Liver (tissue), 10 donors: ENCODE measurements at places on chromosomes 4 and X.

- DNase-seq: no peak
Measured at GRCh38 chrX:14291666-14292500, 237.5 kb upstream of the GLRA2 start.

DNA sequence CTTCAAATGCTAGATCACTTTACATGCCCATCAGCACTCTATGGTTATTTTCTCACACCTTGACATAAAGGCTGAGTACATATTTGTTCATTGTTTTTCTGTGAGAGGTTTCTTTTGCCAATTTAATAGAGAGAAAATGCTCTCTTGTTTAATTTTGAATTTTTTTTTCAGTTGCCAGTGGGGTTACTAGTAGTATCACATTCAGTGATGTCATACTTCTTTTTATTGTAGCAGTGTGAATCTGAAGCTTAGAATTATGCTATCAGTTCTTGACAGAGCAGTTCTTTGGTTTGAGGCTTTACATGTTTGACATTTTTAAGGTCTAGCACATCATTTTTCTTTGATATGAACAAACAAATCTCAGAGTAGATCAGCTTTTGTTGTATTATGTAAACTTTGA, 185.4 kb downstream of the NWD2 start:
- no peak for DNase-seq

- DNase-seq: no peak
Measured at GRCh38 chr4:72953571-72953970, 115.9 kb downstream of the COX18 start.

GRCh38 chrX:18545771-18546170, 120.4 kb downstream of the CDKL5 start:
- no peak for DNase-seq

DNA sequence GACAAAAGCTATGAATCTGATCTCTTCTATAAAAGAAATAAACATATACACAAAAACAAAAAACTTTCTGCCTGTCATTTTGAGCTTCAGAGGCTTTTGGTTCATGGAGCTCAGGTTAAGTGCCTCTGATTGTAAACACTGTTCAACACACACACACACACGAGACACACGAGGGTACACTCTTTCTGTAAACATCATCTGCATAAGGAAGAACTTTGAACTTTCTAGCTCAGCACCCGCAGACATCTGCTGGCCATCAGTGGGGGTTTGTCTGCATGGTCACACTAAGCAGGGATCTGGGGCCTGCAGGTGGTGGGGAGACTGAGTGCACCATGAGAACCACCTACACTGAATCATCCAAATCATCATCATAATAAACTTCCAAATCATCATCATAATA, 54.9 kb downstream of the STX18 start:
- DNase-seq: no peak

- no peak for DNase-seq
Measured at GRCh38 chr4:48109413-48110263, 24.4 kb downstream of the TXK start.

DNA sequence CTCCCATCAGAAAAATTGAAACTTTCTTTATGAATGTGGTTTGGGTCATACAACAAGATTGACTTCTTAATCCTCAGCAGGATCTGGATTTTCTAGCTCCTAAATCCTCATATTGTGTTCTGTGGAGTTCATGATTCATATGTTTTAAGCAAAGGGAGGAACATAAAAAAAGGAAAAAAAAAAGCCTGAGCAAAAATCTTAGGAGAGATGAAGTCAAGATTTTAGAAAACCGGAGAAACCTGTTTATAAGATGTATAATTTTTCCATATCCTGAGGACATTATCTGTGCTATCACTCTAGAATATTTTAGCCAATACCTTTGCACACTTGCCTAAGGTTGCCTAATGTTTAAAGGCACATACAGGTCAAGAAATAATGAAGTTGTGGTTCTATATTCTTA, 7.0 kb upstream of the EREG start:
- DNase-seq: no peak

DNA sequence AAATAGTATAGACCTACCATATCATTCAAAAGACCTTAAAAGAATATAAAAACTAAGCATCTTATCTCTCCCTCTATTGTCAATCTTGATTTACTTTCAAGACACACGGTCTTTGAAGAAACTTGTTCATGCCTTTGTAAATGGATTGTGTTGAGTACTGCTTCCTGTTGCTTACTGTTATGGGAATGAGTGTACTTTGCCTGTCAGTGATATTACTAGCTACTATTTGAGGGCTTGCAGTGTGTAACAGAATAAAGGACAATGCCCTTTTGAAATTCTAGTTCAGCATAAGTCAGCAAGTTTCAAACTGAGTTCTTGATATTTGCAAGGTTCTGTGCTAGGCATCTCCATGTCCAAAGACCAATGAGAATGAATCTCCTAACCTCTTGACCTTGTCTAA, 36.0 kb downstream of the CDKL5 start:
- DNase-seq: no peak

DNA sequence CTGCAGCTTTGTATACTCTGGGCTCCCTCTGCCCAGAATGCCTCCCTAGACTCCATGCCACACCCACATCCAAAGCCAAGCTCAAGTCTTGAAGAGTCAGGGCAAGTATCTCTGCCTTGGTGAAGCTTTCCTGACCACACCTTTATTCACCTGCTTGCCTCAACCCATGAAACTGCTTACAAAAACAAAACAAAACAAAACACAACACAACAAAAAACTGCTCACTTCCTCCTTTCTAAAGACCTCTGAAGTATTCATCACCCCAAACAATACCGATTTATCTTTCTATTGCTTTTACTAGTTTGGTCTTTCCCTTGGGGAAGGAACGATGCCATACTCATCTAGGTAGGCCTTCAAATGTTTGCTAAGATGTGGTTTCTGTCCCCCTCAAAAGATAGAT, 45.0 kb downstream of the TMEM165 start:
- no peak for DNase-seq

DNA sequence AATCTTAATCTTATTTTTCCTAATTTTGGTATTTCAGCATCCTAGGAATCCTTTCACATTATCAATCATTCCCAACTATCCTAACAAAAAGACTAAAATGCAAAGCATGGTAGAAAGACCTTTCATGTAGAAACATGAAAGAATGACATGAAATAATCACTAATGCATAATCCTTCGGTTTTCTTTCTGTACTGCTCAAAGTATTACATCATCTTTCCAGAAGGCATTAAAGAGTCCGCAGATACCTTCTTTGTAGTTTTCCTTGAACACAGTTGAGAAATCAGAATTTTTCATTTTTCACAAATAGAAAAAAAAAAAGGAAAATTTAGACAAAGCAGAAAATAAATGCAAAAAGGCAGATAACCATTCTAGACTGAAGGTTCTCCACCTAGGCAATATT, 11.5 kb downstream of the RCHY1 start:
- no peak for DNase-seq

GRCh38 chr4:68732653-68733466, 62.4 kb upstream of the UGT2B15 start:
- no peak for DNase-seq

- no peak for DNase-seq
Measured at GRCh38 chr4:54709400-54709799, 51.6 kb downstream of the KIT start.

GRCh38 chr4:80073473-80074008, 512 bp upstream of the ANTXR2 start:
- no peak for DNase-seq

DNA sequence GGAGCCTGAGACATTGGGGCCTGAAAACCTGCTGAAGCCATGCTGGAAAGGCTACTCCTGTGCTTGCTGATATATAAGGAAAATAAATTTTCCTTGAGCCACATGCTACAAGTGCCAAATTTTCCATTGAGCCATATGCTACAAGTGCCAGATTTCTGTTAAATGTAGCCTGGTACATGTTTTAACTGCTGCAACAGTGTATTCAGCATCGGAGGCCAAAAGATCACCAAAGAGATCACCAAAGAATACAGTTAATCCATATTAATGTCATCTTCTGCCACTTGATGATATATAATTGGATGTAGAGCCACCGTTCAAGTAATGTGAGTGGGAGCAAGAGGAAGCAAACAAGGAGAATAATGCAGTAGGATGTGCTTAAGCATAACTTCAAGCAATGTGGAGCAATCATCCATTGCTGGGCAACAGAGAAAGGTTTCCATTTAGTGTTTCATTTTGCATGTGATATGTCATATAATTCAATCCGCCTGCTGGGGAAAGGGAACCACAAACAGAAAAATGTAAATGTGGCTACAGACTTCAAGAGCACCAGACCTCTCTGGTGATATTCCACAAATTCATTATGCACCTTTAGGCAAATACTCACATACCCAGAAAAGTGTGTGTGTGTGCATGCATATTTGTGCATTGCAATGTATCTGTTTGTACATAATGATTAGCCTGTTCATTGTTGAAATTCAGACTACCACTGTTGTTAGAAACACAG, 295.9 kb downstream of the KCNIP4 start:
- no peak for DNase-seq

DNA sequence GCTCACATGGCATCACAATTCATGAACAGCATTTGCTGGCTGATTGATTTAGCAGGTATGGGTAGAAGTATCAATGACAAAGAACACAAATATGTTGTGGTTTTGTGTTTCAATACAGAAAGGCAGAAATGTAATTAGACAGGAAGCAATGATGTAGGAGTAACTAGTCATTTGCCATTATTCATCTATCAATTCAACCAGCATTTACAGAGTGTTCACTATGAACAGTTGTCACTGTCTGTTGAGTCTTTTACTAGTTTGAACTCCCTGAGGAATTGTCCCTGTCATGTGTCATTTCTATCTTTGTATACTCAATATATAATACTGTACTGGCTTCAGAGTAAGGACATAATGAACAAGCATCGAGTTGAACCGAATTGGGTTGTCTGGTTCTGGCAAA, 51.5 kb upstream of the ARHGAP24 start:
- DNase-seq: no peak

GRCh38 chr4:43607827-43608461, 715.4 kb downstream of the GRXCR1 start:
- no peak for DNase-seq

DNA sequence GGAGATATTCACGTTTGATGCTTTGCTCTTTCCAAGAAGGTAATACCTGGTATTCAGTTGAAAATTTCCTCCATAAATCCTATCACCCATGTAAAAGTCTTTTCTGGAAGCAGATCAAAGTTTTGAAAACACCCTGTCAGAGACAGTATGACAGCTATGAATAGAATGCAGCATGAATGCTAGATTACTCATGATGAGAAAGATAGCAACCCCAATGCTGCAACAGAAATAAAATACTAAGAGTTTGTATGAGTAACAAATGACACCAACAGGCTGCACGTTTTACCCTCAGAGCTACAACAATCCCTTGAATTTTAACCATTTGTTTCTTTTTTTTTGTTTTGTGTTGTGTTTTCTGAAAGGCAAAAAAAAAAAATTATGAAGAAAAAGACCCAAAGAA, 108.6 kb downstream of the ARHGAP6 start:
- DNase-seq: no peak

DNA sequence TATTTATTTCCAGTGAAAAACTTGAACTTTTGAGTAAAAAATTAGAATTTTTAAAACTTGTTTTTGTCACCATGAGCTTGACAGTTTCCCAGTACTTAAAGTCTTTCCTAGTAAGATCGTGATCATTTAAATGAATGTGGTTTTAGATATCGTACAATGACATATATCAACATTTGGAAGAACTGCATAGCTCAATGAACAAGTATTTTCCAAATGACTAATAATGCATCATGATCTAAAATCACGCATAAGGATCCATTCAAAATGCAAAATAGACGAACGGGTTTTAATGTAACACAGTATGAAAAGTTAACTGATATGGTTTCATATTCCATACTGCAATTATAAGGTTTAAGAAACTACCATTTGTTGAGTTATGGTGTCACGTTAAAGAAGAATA, 4.1 kb upstream of the NDNF start:
- no peak for DNase-seq

DNA sequence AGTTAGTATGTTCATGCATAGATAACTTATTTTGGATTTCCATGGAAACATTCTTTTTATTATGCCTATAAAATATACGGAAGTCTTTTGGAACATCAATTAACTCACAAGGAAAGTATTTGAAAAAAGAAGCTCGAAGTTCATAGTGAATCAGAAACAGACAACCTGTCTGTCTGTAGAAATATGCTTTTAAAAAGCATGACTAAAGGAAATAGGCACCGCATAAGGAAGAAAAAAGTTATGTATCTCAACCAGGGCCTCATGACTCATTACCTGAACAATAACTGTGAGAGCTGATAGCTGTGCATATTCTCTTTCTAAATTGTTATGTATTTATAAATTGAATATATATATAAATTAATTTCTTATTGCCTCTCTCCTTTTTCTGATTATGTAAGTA, 324.1 kb downstream of the TLL1 start:
- DNase-seq: no peak

GRCh38 chr4:148676344-148676743, 234.1 kb upstream of the NR3C2 start:
- no peak for DNase-seq

DNA sequence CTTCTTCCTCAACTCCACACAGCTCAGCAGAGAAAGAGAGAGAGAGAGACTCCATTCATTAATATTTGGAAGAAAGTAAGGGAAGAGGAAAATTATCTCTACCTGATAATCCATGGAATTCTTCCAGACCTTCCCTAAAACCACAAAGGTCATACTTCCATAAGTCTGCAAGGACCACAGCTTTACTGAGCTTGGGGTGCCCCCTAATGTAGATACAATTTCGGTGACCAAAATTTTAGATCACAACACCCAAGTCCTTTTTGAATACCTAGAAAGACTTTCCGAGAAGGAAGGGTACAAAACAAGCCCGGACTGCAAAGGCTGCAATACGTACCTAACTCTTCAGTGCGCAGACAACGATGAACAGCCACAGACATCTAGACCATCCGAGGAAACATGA, 523.9 kb downstream of the GLUD2 start:
- no peak for DNase-seq

DNA sequence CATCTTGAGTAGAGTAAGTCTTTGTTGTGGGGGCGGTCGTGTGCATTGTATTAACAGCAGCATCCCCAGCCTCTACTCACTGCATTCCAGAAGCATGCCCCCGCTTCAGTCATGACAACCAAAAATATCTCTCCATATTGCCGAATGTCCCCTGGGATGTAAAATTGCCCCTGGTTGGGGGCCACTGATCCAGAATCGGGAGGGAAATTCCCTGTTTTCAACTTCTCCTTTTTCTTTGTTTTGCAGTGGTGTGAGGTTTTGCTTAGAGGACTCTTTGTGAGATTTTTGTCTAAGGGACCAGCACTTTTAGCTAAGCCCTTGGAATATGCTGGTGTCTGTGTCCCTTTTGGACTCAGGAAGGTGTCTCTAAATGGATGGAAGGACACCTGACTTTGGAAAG, 3.0 kb upstream of the IL13RA1 start:
- no peak for DNase-seq

GRCh38 chr4:22339491-22339890, 176.4 kb downstream of the ADGRA3 start:
- no peak for DNase-seq

DNA sequence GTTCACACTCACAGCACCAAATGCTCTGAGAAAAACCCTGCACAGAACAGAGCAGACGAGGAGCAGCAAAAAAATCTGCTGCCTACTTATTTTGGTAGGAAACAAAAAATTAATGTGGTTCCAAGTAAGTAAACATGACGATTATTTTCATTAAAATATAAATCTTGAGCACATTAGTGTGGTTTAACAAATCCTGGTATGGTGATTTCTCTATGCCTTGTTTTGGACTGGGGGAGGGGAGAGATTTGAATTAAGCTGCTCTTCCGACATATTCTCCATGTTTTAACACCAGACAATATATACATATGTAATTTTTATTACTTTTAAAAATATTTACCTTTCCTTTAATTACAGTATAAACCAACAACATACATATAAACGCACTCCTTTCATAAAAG, 1.8 kb downstream of the CAMK2D start:
- no peak for DNase-seq
